ENCODE measurements at places on chromosomes 2 and 18.

DNA sequence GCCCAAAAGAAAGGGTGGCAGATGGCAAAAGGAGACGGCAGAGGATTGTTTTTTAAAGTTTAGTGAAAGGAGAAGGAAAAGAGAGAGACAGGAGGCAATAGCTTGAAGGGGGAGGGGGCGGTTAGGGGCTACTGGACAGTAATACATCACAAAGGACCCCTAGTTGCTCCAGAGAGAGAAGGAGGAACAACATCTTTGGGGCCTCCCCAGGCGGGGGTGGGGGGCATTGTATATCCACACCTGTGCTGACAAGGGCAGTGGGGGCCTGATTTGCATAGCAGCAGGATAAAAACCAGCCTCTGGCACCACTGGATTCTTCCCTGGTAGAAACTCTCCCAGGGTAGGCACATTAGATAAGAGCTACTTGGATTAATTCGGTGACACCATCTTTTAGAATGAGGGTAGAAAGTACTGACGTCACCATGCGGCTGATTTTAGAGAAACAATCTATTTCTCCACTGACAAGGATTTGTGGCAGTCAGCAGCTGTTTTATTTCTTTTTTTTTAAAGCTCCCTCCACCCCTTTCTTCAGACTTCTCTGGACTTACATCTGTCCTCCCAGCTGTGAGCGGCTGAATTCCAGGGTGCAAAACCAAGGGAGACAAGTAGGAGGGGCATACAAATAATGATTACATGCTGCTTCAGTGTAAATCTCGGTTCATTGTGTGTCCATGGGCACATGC lies 199.8 kb upstream of the NRP2 start:
- DNase-seq: no peak

GRCh38 chr2:21966139-21966538 lies 842.4 kb downstream of the TDRD15 start:
- no peak for DNase-seq

DNA sequence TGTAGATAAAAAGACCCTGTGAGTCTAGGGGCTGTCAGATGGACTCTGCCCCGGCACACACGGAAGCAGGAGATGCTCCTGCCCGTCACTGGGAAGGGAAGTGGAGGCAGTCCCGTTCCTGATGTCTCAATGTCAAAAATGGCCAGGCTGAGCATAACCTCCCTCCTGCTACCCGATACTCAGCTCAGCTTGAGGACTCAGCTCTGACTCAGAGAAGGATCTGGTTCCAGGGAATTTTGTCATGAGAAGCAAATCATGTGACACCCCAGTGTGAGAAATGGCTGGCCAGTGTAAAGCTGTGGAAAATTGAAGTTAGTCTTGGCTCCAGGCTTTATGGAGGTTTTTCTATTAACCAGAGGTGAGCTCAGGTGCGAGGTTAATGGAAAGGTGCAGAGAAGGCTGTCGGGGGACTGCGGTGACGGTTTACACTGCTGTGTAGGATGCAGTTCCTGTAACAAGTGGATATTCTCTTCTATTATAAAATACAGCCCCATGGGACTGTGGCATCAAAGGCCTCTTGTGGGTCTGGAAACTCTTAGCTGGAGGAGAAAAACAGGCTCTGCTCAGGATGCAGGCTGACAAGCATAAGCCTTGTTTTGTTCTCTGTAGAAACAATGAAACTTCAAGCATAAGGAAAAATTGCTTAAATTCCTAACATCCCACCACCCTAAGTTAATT lies 24.7 kb upstream of the AGAP1 start:
- DNase-seq: no peak

DNA sequence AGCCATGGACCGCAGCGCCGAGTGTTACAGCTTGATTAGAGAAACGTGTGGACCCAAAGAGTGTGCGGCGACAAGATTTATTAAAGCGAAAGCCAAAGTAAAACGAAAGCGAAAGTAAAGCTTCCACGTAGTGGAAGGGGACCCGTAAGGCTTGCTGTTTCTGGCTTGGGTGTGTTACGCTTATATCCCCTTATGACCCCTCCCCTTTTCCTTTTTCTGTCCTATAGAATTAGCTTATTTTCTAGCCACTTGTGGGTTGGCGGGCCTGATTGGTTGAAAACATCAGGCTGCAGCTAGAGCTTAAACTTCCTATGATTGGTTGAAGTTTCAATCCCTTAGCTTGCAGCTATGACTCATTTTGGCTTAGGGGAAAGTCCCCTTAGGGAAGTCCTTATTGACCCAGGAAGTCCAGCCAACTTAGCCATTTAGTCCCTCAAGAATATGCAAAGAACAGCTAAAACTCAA lies 969.7 kb downstream of the DCDC2C start:
- no peak for DNase-seq
